Kidney (tissue), 22 donors: ENCODE measurements at places on chromosomes 1 and 21. TPM values are rescaled to one million over a fixed set of nuclear protein-coding genes. Genes with fewer than 3 reads are reported as not detected.

Gene AIRE
- 0.09 TPM for polyA plus RNA-seq

Gene C1orf216
- polyA plus RNA-seq, result 6.0 TPM

Gene NEK2
- polyA plus RNA-seq, result not detected

Gene ZNF683
- not detected for polyA plus RNA-seq

DNA sequence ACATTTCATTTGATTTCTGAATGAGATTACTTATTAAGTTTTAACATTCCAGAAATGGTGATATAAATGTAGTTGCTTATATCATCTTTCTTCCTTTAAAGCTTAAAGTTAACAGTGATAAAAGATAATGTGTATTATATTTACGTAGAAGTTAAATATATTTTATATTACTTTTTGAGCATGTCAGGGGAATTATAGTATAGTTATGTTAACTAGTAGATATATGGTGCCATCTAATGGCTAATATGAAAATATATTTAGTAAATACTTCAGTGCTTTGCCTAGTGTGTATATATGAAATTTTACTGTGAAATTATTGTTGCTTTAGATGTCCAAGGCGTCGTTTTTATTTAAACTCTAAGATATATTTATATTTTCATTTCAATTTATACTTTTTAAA lies 51.5 kb downstream of the SYT14 start:
- no peak for DNase-seq

DNA sequence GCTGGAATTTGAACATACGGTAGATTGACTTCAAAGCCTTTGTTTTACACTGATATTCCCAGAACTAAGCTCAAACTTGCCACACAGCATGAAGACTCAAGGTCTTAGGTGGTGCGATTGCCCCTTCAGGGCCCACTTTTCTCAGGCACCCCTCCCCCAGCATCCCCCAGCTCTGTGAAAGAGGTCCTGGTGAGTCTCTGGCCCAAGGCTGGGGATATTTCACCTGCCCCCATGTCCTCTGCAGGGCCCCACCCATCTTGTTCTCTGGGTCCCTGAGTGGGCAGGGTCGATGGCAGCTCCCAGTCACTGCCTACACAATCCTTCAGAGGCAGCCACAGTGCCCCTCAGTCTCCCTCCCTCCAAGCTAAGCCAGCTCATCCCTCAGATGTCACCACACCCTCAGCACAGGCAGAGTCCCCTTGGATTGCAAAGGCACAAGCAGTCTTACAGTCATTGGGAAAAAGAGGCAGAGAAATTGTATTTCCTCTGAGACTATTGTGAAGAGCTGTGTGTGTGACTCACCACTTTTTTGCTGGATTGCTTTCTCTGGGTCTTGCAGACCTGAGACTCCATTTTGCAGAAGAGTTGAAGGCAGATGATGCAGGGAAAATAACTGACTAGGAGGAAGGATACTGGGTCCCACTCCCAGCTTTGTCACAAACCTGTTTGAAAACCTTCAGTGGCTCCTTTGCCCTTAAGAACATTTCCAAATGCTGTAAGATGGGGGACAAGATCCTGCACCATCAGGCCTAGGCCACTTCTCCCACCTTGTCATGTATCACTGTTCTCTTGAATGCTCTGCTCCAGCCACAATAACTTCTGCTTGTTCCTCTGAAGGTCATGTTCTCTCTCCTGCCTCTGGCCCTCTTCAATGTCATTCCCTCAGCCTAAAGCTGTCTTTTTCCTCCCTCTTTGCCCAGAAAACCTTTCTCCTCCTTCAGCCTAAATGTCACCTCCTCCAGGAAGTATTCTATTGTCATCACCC lies 119.1 kb upstream of the GRIK3 start:
- no peak for DNase-seq

Gene PRRX1
- polyA plus RNA-seq, result 0.67 TPM

Gene ALX3
- not detected for polyA plus RNA-seq

DNA sequence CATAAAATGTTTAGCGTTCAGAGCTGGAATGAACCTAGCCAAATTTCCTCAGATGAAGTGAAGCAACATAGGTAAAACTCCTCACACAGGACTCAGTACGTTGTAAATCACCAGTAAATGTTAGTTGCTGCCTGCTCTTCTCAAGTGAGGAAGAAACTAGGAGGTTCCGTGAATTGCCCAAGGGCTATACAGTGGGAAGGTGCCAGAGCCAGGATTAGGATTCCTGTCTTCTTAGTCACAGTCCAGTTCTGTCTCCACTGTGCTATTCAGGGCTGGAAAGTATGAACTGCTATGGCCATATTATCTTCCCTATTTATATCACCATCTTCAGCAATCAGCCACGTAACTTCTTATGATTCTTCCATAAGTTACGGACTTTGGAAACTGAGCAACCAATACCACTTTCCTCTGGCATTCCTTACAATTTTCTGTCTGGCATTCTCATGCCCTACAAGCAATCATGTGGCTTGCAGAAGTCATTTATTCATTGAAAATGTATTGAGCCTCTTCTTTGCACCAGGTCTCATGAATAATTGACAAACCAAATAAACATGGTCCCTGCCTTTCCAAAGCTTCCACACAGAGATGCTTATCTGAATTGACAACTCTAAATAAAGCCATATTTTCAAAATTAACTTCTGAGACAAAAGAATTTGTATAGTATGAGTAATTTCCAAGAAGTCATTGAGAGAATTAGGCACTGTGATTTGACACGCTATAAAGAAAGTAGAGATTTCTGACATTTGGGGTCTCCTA lies 271.6 kb upstream of the SGIP1 start:
- DNase-seq, result no peak

GRCh38 chr1:221751226-221751887 lies 9.5 kb upstream of the DUSP10 start:
- DNase-seq, result no peak

- DNase-seq, result peak; percentile 32
Observed at GRCh38 chr1:105137543-105138457, 1388.1 kb downstream of the AMY1C start.

DNA sequence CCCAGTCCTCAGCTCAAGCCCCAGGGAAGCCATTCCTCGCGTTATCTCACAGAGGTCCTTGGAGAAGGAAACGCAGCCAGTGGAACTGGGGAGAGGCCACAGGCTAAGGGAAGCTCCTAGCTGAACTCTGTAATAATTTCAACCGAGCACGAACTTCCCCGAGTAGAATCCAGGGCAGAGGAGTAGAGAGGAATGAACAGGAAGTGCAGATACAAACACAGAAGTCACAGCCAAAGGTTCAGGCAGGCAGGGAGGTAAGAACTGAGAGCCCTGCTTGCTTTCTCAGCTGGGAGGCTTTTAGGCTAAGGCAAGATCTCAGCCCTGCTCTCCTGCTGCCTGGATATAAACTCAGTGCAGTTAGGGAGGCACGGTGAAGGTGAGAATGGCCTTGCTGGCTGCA lies 23.7 kb downstream of the WARS2 start:
- no peak for DNase-seq

Gene LCE3D
- not detected for polyA plus RNA-seq

- peak; percentile 58 for DNase-seq
Observed at GRCh38 chr1:245156736-245157505, 2.1 kb downstream of the KIF26B start.

DNA sequence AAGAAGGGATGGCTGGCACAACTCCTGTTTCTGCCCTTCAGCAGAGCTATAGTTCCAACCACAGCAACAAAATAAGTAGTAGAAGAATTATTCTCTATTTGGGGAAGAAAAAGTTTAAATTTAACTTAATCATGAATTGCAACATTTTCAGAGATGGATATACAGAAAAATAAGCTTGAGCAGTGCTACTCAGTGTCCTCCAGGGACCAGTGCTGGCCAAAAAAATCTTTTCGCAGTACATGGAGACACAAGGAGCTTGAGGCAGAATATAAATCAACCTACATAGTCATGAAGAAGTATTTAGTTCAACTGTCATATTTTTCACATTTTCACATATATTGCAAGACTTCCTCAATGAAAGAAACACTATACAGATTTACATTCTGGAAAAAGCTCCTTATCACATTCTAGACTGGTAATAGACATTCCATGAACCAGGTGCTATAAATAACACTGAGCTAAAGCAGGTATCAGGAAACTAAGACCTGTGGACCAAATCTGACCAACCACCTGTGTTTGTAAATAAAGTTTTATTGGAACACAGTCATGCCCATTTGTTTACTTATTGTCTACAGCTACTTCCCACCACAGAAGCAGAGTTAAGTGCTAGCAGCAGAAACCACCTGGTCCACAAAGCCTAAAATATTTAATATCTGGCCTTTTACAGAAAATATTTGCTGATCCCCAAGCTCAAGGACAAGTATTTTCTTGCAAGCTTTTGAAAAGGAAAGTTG lies 101.9 kb downstream of the RGS21 start:
- DNase-seq, result no peak

GRCh38 chr1:98035602-98036002 lies 114.8 kb upstream of the DPYD start:
- DNase-seq, result no peak

- no peak for DNase-seq
Observed at GRCh38 chr1:3633344-3634058, 8.7 kb downstream of the TPRG1L start.

- DNase-seq, result no peak
Observed at GRCh38 chr1:223811634-223812101, 34.1 kb downstream of the TP53BP2 start.
